Activated naive CD4-positive, alpha-beta T cell treated with anti-CD3 and anti-CD28 coated beads for 36 hours (primary cell): ENCODE measurements at places on chromosomes 5 and 9.
A peak's percentile ranks its signal among the peaks of the same experiment; 100 is the strongest.

GRCh38 chr9:33750307-33750838 lies 45.0 kb upstream of the PRSS3 start:
- H3K4me3 ChIP-seq, result no peak overlapping the region
- H3K4me1 ChIP-seq, result peaks cover 25% of the 10 kb centered on the region
- DNase-seq, result no peak
- peaks cover 72% of the 10 kb centered on the region for H3K27me3 ChIP-seq
- no peaks in the 10 kb centered on the region for H3K36me3 ChIP-seq
- H3K27ac ChIP-seq, result no peak overlapping the region

DNA sequence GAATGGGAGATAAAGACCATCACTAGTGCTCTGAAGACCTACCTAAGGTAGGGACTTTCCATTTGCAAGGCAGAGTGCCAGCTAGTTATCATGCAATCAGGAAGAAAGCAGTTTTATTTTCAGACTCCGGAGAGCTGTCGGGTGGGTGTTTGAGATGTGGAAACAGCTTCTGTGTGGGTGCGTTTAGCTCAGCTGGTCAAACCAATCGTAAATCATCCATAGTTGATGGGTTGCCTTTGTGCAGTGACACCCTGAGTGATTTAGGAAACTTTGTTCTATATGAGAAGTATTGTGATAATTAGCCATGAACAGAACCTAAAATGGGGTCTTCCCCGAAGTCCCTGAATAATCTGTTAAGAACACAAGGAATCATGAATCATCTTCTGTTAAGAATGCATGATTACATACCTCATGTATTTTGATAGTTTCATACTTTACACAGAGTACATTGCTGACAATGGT lies 284.3 kb downstream of the ARHGAP26 start:
- peak overlapping the region; percentile 92 for H3K27ac ChIP-seq
- no peaks in the 10 kb centered on the region for H3K27me3 ChIP-seq
- peak overlapping the region; percentile 41 for H3K4me3 ChIP-seq
- DNase-seq, result peak; percentile 58
- H3K36me3 ChIP-seq, result peaks cover 24% of the 10 kb centered on the region

DNA sequence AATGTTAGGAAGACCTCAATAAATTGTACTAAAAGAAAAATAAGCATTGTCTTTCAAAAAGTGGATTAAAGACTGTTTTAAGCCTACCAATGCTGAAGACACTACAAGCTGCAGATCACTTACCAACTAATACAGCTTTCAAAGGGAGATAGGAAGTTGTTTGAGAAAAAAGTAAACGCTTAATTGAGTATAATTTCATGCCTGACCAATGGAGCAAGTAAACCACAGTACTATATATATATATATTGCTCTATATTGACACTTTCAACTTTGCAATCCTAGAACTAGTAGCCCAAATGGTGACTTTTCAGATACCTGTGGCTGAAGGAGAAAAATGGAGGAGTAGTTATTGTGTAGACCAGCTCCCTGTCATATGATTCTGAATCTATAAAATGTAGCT lies 85.7 kb downstream of the FREM1 start:
- H3K4me1 ChIP-seq, result no peaks in the 10 kb centered on the region
- no peak overlapping the region for H3K27ac ChIP-seq
- H3K36me3 ChIP-seq, result no peaks in the 10 kb centered on the region

GRCh38 chr5:8333485-8333884 lies 464.5 kb downstream of the MTRR start:
- no peaks in the 10 kb centered on the region for H3K27me3 ChIP-seq
- H3K4me1 ChIP-seq, result no peaks in the 10 kb centered on the region
- no peak for DNase-seq
- no peak overlapping the region for H3K4me3 ChIP-seq
- H3K36me3 ChIP-seq, result no peaks in the 10 kb centered on the region

GRCh38 chr5:109695005-109695926 lies 5.5 kb downstream of the MAN2A1 start:
- peak overlapping the region; percentile 62 for H3K27ac ChIP-seq
- peak; percentile 20 for DNase-seq
- H3K27me3 ChIP-seq, result no peaks in the 10 kb centered on the region
- H3K4me1 ChIP-seq, result peaks cover 79% of the 10 kb centered on the region
- no peak overlapping the region for H3K4me3 ChIP-seq
- H3K36me3 ChIP-seq, result peaks cover 16% of the 10 kb centered on the region

DNA sequence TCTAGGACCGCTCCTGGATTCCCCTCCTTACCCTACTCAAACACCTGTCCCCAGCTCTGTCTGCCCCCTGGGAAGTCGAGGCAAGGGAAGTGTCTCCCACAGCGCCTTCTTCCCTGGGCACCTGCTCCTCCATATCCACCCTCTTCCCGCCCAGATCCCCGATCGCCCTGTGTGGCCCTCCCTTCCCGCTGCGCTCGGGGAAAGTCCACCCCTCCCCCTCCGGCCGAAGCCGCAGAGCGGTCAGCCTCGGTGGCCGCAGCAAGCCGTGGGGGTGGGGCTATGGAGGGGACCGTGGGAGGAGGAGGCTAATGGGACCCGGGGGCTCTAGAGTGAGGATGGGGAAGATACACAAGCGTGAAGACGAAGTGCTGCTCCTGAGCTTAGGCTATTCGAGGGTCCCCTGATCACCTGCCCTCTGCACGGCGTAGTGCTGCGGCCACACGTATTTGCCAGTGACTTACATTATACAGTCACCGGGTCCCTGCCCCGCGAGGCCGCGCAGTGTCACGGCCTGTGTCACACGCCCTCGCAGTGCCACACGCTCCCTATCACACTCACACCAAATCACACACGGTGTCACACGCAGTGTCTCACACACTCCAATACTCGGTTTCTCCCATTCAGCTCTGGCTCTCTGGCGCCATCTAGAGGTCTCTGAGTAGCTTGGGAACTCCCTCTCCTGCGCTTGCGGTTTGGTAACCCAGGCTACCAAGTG lies 658 bp upstream of the PCDH1 start:
- H3K4me1 ChIP-seq, result peaks cover 19% of the 10 kb centered on the region
- peak; percentile 96 for DNase-seq
- H3K4me3 ChIP-seq, result peak overlapping the region; percentile 65
- H3K27me3 ChIP-seq, result peaks cover 62% of the 10 kb centered on the region

DNA sequence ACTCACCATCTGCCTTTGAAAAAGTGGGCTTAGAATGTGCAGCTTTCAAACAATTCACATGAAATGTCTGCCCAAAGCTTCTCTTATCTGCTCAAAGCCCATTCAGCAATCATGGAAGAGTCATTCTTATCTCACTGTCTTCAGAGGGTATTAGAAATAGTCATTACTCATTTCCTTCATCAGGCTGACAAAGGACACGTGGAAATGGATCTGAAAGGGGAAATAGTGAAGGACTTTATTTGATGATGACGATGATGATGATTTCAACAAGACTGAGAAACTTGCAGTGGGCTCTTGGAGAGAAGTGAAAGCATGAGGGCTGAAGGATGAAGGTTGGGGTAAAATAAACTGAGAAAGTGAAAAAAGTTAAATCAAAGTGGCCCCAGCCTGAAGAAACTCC lies 194.3 kb downstream of the SMARCA2 start:
- DNase-seq, result no peak
- no peaks in the 10 kb centered on the region for H3K4me1 ChIP-seq
- no peak overlapping the region for H3K4me3 ChIP-seq
- H3K27me3 ChIP-seq, result no peaks in the 10 kb centered on the region
- no peaks in the 10 kb centered on the region for H3K36me3 ChIP-seq

- peak; percentile 62 for DNase-seq
- H3K36me3 ChIP-seq, result no peaks in the 10 kb centered on the region
- H3K4me1 ChIP-seq, result peaks cover 11% of the 10 kb centered on the region
- no peak within 1 kb of the TSS for H3K27ac ChIP-seq
- peak within 1 kb of the TSS; percentile 59 for H3K4me3 ChIP-seq
Observed at GRCh38 chr5:176810081-176810597, at the start of gene UNC5A. Gene UNC5A (plus strand): TSS chr5:176810559. CDS start chr5:176810751, 192 bp downstream.
